ENCODE measurements at places on chromosomes 3 and 15.

GRCh38 chr3:25452192-25452591, 24.1 kb downstream of the RARB start:
- no peak for DNase-seq

- DNase-seq: no peak
Measured at GRCh38 chr3:13850161-13850945, 29.5 kb downstream of the WNT7A start.

GRCh38 chr3:105493305-105493892, 126.7 kb downstream of the ALCAM start:
- no peak for DNase-seq

DNA sequence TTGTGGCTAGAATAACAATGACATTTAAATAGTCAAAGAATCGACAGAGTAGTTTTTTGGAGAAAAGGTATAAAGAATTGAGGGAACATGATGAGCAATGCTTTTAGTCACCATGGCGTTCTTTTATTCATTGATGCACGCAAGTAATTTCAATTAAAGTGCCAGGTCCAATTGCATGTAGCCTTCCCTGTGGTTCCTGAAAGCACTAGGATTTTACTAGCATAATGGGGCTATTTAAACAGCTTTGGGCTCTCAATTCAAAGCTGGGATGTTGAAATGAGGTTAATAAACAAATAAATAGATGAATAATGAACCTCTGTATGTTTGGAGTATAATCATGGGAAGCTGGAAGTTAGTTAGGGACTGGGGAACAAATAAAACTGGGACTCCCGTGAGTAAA, 121.2 kb upstream of the GAP43 start:
- no peak for DNase-seq

GRCh38 chr3:59836531-59836930, 786.7 kb upstream of the CFAP20DC start:
- DNase-seq: no peak

- no peak for DNase-seq
Measured at GRCh38 chr3:53154881-53155285, 6.1 kb upstream of the PRKCD start.

GRCh38 chr15:85031086-85031943, 49.7 kb downstream of the PDE8A start:
- DNase-seq: no peak

DNA sequence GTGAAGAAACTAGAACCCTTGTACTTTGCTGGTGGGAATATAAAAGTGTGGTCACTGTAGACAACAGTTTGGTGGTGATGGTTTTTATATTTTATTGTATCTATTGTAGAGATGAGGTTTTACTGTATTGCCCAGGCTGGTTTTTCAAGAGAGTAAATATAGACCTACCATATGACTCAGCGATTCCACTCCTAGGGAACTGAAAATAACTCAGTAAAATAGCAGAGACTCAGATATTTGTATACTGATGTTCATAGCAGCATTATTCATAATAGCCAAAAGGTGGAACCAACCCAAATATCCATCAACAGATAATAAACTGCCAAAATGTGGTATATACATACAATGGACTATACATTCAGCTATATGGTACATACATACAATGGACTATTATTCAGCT, 68.8 kb upstream of the IL12A start:
- no peak for DNase-seq

DNA sequence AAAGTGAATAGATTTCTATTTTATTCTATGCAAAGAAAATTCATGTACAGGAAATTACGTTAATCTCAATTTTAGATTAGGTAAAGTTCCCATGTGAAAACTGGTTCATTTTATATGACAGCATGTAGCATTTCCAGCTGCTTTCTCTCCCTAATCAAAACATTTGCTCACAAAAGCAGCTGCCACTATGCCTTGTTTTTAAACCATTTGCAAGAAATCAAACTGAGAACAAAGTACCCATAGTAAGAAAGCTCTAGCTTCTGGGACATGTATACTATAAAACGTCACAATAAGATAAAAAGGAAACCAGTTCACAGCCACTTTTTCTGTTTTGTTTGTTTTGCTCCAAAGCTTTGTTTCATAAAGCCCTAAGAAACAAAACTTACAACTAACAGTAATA, 5.0 kb upstream of the CRYBG3 start:
- DNase-seq: no peak

- no peak for DNase-seq
Measured at GRCh38 chr3:149603126-149604074, 54.4 kb downstream of the WWTR1 start.

- no peak for DNase-seq
Measured at GRCh38 chr3:143208976-143209714, 89.6 kb downstream of the CHST2 start.

- DNase-seq: no peak
Measured at GRCh38 chr3:72306800-72307341, 521.9 kb upstream of the PROK2 start.

DNA sequence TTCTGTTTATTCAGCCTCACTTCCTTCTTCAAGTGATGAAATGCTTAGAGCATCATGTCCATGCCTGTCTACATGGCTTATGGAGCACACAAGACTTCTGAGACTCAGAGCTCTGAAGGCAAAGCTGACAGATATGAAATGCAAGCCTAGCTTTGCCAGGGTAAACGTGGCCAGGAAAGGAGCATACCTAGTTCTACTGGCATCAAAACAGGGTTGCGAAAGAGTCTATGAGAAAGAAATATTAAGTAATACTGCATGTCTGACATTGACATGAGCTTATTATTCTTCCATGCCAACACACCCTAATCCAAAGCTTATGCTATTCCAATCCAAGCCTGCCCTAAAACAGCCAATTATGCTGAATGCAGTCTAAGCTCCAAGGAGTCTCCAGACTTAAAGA, 391.5 kb downstream of the ERC2 start:
- no peak for DNase-seq

DNA sequence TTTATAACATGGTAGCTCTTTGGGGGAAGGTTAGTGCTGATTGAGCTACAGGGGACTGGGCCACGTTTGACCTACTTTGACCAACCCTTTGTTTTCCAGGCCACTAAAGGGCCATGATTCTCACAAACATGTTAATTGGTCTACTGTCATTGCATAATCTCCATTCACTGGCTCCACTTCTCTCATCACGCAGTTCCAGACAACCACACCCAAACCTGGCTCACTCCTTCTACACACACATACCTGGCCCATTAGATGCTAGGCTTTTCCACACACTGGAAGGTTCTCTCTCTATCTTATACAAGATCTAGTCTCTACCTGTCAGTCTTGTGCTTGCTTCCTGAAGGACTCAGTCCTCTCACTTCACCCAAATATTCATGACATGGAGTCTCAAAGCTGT, 15.9 kb downstream of the TGM5 start:
- no peak for DNase-seq

DNA sequence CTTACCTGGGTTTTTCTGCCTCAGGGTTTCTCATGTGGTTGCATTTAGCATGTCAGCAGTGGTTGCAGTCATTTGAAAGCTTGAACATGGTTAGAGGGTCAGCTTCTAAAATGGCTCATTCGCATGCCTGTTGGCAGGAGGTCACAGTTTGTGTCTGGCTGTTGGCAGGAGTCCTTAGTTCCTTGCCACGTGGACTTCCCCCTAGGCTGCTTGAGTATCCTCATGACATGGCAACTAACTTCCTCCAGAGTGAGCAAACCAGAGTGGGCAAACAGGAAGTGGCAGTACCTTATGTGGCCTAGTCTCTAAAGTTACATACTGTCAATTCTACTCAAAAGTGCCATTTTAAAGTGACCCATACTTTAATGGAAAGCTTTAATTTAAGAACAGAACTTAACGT, 3.4 kb upstream of the UNC13C start:
- no peak for DNase-seq

DNA sequence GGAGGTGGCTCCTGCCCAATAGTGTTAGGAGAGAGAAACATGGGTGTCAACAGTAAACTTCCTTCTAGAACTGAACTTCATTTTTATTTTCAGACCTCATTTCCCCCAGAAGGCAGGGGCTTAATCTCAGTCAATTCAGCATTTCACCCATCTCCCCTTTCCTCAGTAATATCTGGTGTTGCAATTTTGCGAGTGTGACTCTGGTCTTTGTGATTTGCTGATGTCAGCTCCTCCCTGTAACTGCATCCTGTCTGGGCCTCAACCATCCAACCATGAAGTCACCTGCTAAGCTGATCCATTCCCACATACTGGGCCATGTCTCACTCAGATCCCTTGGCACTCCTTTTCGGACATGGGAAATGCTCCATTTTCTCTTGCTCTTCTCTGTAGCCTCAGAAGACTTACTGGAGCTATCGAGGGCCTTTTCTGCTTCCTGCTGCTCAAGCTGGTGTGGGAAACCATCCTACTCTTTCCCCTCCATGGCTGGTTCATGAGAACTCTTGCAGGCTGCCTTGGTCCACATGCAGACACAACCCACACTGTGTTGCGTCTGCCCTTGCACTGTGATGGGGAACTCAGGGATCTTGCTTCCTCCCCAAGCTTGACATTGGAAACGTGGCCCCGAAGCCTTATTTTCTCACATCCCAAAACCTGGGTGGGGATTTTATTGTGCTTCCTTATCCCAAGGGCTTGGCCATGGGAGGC, 24.6 kb downstream of the CCR4 start:
- DNase-seq: no peak

GRCh38 chr15:61171209-61171608, 57.9 kb downstream of the RORA start:
- no peak for DNase-seq

GRCh38 chr3:127484601-127485388, 105.7 kb downstream of the TPRA1 start:
- peak; percentile 73 for DNase-seq

- no peak for DNase-seq
Measured at GRCh38 chr3:192130534-192131132, 596.7 kb downstream of the FGF12 start.

DNA sequence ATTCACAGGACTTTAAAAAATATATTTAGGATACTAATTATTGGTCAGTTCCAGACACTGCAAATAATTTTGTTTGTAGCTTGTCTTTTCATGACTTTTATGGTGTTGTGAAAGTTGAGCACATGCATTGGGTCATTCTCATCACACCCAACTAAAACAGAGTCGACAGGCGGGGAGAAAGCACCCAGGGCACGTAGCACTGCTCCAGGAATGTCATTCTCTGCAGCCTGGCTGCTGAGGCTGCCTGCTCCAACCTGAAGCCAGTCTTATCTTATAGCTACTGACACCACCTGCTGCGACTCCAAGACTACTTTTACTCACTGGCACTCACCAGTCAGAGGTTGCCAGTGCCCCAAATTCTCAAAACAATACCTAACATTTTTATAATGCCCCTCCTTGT, 56.9 kb downstream of the ACAD9 start:
- DNase-seq: peak; percentile 19

- DNase-seq: no peak
Measured at GRCh38 chr15:55118344-55118870, 78.3 kb downstream of the RSL24D1 start.

- no peak for DNase-seq
Measured at GRCh38 chr3:73086071-73086494, 24.6 kb downstream of the EBLN2 start.

GRCh38 chr3:127547761-127548605, 42.5 kb downstream of the TPRA1 start:
- DNase-seq: peak; percentile 93

GRCh38 chr15:40358471-40359353, 693 bp downstream of the DISP2 start:
- DNase-seq: no peak

GRCh38 chr3:105101603-105102002, 265.1 kb upstream of the ALCAM start:
- DNase-seq: no peak

- DNase-seq: no peak
Measured at GRCh38 chr3:192916371-192917027, 1.2 kb downstream of the MB21D2 start.

DNA sequence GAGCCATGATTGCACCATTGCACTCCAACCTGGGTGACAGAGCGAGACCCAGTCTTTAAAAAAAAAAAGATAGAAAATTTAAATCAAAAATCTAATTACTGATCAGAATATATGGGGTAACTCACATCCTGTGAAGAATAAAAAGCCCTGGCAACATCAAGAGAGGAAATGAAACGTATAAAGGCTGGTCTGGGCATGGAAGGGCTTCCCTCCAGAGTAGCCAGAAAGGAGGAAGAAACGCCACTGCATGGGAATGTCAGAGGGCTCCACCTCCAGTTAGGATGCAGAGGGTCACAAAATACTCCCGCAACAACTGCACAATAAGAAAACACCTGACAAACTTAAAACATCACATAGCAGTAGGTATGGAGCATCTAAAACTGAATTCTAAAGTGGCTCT, 4.9 kb upstream of the IQCF1 start:
- peak; percentile 27 for DNase-seq

DNA sequence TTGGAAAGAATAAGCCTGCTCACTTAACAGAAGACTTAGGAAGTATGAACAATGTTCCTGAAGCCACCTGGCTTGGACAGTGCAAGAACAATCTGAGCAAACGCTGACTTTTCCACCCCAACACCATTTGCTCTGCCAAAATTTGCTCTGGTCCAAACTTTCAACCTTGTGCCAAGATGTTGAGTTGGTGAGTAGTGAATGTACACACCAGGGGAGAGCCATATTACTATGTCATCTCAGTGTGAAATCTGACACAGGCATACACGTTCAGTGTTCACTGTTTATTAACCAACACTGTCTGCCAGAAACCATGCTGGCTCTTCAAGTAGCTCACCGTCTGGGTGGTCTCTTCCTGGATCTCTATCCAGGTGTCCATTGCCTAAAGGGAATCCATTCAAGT, 152.9 kb upstream of the LPP start:
- DNase-seq: no peak

DNA sequence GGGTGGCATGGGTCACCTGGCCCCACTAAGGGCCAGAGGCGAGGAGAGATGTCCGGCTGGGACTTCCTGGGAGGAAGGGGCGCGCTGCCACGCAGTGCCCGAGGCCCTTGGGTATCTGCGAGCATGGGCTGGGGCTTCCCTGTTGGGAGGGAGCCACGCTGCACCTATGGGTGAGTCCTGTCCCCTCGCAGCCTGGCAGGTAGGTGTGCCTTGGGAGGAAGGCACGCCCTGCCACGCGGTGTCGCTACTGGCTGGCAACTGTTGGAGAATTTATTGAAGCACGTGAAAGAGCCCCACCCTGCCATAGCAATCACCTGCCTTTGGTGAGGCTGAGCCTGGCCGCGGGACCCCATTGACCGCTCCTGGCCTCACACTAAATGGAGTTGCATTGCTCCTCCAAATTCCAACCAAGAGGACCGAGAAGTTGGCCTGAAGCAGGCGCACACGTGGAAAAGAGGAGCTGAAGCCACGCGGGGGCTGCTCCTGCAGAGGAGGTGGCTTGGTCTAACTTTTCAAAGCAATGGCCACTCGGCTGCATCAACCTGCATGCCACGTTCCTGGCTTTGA, 134.2 kb downstream of the TJP1 start:
- DNase-seq: no peak

GRCh38 chr15:60397772-60398445, at the start of gene ANXA2:
Gene ANXA2 (minus strand): TSS chr15:60397986. CDS start chr15:60386075, 11,911 bp downstream.
- peak; percentile 95 for DNase-seq

Data from osteocyte (in vitro differentiated cells).